ENCODE measurements at places on chromosomes 6 and 20.

DNA sequence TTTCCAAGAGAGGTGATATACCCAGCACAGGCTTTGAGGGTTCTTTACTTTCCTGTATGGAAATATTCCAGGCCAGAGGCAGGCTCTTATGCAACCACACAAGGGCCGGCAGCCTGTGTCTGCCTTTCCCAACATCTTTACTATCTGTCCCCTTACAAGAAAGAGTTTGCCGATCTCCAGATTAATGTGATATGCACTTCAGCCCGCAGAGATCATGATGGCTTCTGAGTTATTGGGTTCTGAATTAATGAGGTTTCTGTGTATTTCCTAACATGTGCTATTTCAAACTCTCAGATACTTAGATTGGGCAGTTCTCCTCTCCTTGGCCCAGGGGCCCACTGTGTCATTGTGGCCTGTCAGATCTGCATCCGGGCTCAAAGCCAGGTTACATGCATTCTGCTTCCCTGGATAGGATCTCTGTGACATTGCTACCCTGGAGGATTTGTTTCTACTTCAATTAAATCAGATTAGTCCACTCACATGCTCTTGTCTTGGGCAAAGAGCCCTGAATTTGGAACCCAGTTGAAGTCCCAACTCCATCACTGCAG lies 56.6 kb downstream of the TGM2 start:
- H3K27me3 ChIP-seq, result no peaks in the 10 kb centered on the region
- DNase-seq, result no peak
- H3K27ac ChIP-seq, result no peak overlapping the region

- H3K4me3 ChIP-seq, result no peak overlapping the region
- H3K27me3 ChIP-seq, result no peaks in the 10 kb centered on the region
- H3K4me1 ChIP-seq, result no peaks in the 10 kb centered on the region
- H3K27ac ChIP-seq, result no peak overlapping the region
- H3K36me3 ChIP-seq, result no peaks in the 10 kb centered on the region
Observed at GRCh38 chr20:24006626-24007025, 18.0 kb upstream of the GGTLC1 start.

DNA sequence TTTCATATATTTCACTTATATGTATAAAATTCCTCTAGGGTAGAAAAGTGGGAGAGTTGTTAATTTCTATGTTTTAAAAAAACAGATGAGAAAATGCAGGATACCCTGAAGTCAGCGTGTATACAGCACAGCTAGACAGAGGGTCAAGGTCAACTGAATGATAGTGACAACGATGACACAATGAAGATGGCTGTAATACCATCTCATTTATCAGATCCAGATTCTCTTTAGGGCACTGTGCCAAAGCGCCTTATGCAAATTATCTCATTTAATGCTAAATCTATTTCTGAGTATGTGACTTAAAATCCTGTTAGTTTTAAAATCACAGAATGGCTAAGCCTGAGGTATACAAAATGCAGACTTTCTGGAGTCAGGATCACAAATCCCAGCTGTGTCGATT lies 431.4 kb upstream of the RUNX2 start:
- no peak for DNase-seq
- no peaks in the 10 kb centered on the region for H3K27me3 ChIP-seq
- no peaks in the 10 kb centered on the region for H3K36me3 ChIP-seq

DNA sequence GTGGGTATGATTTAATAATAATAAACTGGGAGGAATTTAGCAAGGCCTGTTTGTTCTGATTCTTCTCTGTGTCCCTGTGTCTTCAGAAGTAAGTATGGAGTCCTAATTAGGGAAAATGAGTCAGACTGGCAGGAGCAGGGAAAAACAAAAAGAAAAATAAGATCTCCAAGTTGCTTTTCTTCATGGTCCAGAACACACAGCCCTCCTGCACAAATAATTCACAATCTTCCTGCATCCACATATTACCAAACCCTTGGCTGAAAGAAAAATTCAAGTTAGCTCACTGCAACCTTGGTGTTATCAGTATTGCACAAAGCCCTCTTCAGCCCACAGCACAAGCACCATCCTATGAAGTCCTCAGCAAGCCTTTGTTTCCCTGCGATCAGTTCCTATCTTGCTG lies 142.0 kb upstream of the LAMA2 start:
- DNase-seq, result no peak
- no peaks in the 10 kb centered on the region for H3K36me3 ChIP-seq
- H3K27me3 ChIP-seq, result no peaks in the 10 kb centered on the region
- no peak overlapping the region for H3K27ac ChIP-seq
- no peaks in the 10 kb centered on the region for H3K4me1 ChIP-seq
- no peak overlapping the region for H3K4me3 ChIP-seq

DNA sequence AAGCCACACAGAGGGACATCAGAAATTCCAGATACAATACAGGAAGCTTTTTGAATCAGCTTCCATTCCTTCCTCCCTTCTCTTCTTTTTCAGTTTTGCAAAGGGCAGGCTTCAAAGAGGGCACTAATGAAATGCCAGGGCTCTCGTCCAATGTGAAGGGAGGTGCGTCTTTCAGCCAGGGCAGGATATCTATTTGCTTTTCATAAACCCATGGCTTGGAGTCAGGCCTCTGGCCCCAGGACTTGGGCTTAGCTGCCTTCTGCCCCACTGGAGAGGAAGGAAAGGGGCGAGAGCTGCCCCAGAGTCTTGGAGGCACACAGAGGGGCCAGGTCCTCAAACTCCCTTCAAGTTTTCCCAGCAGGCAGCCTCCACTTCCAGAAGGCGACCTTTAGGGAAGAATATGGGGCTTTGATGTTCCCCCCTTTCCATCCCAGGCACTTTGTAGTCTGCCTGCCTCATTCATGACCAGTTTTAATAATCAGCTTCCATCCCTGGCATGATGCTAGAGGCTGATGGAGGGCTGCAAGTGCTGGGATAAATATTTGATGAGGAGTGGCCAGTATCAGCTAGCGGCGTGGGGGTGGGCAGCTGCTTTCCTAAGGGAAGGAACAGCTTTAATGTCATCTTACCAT lies 234.8 kb downstream of the NRN1 start:
- no peak overlapping the region for H3K4me3 ChIP-seq
- H3K27me3 ChIP-seq, result no peaks in the 10 kb centered on the region
- H3K4me1 ChIP-seq, result no peaks in the 10 kb centered on the region
- no peak overlapping the region for H3K27ac ChIP-seq

DNA sequence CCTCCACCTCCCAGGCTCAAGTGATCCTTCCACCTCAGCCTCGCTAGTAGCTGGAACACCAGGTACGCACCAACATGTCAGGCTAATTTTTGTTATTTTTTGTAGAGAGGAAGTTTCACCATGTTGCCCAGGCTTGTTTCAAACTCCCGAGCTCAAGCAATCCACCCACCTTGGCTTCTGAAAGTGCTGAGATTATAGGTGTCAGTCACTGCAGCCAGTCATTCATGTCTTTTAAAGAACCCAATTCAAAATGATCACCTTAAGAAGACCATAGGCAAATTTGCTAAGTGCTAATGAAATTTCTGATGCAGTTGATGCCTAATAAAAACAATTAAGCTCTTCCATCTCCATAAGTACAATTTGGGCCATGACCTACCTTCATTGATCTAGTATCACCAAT lies 2.6 kb upstream of the VNN2 start:
- no peaks in the 10 kb centered on the region for H3K27me3 ChIP-seq
- no peak overlapping the region for H3K4me3 ChIP-seq
- H3K36me3 ChIP-seq, result no peaks in the 10 kb centered on the region

- H3K27me3 ChIP-seq, result no peaks in the 10 kb centered on the region
- H3K36me3 ChIP-seq, result no peaks in the 10 kb centered on the region
- no peak for DNase-seq
- H3K4me1 ChIP-seq, result no peaks in the 10 kb centered on the region
- no peak overlapping the region for H3K4me3 ChIP-seq
Observed at GRCh38 chr6:36071714-36072113, 44.1 kb downstream of the MAPK14 start.

- H3K27me3 ChIP-seq, result no peaks in the 10 kb centered on the region
- DNase-seq, result peak; percentile 77
- no peaks in the 10 kb centered on the region for H3K36me3 ChIP-seq
- H3K4me1 ChIP-seq, result peaks cover 3% of the 10 kb centered on the region
- H3K27ac ChIP-seq, result no peak overlapping the region
Observed at GRCh38 chr6:137707590-137708360, 159.3 kb upstream of the TNFAIP3 start.

- no peaks in the 10 kb centered on the region for H3K27me3 ChIP-seq
- H3K4me1 ChIP-seq, result no peaks in the 10 kb centered on the region
- H3K4me3 ChIP-seq, result no peak overlapping the region
- DNase-seq, result no peak
Observed at GRCh38 chr6:9103876-9104521, 668.7 kb upstream of the SLC35B3 start.

GRCh38 chr20:63102721-63103375 lies 96.1 kb upstream of the BHLHE23 start:
- peak; percentile 37 for DNase-seq
- H3K27me3 ChIP-seq, result no peaks in the 10 kb centered on the region
- H3K27ac ChIP-seq, result no peak overlapping the region
- peak overlapping the region; percentile 70 for H3K4me3 ChIP-seq
- no peaks in the 10 kb centered on the region for H3K36me3 ChIP-seq

DNA sequence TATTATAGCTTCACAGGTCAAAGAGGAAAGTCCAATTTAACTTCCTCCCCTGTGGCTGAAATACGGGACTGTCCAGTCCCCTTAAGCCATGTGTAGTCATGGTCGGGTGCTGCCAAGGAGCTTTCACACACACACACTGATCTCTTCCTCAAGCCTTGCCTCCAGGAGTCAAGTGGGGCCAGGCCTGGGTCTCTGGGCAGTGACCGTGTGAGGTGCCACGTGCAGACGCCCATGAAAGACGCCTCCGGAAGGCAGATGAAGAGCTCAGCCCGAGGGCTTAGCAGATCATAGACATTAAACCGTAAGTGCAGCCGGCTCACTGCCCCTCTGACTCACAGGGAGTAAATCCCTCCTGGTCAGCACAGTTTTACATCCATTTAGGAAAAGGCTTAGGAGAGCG lies 4.2 kb downstream of the GABRR2 start:
- no peak overlapping the region for H3K27ac ChIP-seq
- H3K36me3 ChIP-seq, result no peaks in the 10 kb centered on the region
- H3K4me1 ChIP-seq, result peaks cover 14% of the 10 kb centered on the region
- no peaks in the 10 kb centered on the region for H3K27me3 ChIP-seq
- no peak overlapping the region for H3K4me3 ChIP-seq
- no peak for DNase-seq

GRCh38 chr6:144264270-144265060 lies 20.7 kb upstream of the UTRN start:
- H3K36me3 ChIP-seq, result no peaks in the 10 kb centered on the region
- no peak overlapping the region for H3K4me3 ChIP-seq
- H3K27ac ChIP-seq, result no peak overlapping the region
- no peak for DNase-seq
- no peaks in the 10 kb centered on the region for H3K27me3 ChIP-seq
- H3K4me1 ChIP-seq, result no peaks in the 10 kb centered on the region

DNA sequence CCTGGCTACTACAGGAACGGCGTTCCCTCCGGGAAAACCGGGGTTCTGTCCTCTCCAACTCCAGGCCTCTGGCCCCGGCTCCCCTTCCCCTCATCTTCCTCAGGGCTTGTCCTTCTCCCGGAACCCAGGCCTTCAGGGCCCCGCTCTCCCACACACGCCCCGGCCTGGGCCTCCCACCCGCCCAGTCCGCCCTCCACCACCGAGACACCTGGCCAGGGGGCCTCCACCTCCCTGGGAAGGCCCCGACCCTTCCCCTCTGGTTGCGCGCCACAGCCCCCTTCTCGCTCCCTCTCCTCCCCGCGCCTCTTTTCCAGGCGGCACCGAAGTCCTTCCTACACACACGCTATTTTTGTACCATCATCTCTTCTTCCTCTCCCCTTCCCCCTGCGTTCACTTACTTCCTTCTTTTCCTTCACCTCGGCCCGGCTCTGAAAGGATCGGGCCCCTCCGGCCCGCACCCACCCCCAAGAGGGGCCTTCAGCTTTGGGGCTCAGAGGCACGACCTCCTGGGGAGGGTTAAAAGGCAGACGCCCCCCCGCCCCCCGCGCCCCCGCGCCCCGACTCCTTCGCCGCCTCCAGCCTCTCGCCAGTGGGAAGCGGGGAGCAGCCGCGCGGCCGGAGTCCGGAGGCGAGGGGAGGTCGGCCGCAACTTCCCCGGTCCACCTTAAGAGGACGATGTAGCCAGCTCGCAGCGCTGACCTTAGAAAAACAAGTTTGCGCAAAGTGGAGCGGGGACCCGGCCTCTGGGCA lies 1.3 kb upstream of the SIRPA start:
- H3K4me3 ChIP-seq, result peak overlapping the region; percentile 66
- H3K4me1 ChIP-seq, result no peaks in the 10 kb centered on the region
- peak overlapping the region; percentile 92 for H3K27ac ChIP-seq
- no peak for DNase-seq

DNA sequence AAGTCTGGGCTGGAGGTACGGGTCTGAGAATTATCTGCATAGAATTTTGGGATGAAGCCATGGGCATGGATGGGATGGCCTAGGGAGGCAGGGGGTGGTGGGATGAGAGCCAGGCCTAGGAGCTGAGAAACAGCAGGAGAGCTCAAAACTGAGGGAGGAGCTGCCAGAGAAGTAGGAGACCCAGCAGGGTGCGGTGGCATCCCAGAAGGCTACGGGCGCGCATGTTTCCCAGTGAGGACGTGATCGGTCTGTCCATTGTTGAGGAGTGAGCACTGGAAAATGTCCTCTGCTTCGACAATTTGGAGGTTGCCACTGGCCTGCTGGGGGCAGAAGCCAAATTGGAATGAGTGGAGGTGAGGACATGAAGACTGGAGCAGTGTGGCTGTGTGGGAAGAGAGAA lies 14.5 kb upstream of the MROH8 start:
- H3K36me3 ChIP-seq, result no peaks in the 10 kb centered on the region
- no peak for DNase-seq
- no peak overlapping the region for H3K4me3 ChIP-seq
- H3K27ac ChIP-seq, result no peak overlapping the region
- no peaks in the 10 kb centered on the region for H3K27me3 ChIP-seq

DNA sequence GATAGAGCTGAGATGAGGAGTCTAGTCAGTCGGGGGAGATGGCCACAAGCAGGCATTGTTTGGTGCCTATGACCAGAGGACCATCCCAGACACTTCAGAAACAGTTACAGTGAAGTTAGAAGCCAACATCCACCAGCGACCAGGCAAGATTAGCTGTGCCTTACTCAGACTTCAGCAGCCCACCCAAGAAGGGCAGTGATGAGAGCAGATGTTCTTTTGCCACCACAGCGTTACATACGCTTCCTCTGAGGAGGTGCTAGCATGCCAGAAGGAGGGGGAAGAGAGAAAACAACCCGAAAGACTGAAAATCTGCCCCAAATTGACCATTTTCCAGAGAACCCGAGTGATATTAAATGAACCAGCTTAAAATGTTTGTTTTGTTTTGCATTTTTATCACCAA lies 186.8 kb downstream of the PRL start:
- no peak overlapping the region for H3K4me3 ChIP-seq
- H3K4me1 ChIP-seq, result no peaks in the 10 kb centered on the region
- H3K27ac ChIP-seq, result no peak overlapping the region
- no peaks in the 10 kb centered on the region for H3K36me3 ChIP-seq

DNA sequence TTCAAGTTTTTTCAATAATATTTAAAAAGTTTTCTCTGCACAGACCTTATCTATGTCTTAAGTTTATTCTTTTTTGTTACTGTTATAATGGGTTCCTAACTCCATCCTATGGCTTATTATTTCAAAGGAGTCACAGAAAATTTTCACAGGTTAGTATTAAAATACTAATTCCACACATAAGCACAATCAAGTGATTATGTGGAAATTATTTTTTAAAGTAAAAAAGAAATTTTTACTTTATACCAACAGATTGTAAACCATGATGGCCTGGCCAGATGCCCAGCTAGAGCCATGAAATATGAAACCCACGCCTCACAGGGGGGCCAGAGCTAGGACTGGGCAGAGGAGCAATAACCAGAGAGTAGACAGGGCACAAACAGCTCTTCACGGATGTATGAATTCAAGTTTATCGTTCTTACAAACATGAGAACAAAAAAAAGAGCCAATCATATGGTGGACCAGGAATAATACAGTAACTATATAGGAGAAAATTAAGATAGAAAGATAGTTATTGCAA lies 34.0 kb downstream of the NUDT3 start:
- H3K4me3 ChIP-seq, result no peak overlapping the region
- H3K27ac ChIP-seq, result no peak overlapping the region
- no peak for DNase-seq
